Activated naive CD8-positive, alpha-beta T cell treated with anti-CD3 and anti-CD28 coated beads for 36 hours (primary cell): ENCODE measurements at places on chromosomes 5 and 9. TPM values are rescaled to one million over a fixed set of nuclear protein-coding genes. Genes with fewer than 3 reads are reported as not detected.

PCDHA2 gene
- total RNA-seq: not detected

DNA sequence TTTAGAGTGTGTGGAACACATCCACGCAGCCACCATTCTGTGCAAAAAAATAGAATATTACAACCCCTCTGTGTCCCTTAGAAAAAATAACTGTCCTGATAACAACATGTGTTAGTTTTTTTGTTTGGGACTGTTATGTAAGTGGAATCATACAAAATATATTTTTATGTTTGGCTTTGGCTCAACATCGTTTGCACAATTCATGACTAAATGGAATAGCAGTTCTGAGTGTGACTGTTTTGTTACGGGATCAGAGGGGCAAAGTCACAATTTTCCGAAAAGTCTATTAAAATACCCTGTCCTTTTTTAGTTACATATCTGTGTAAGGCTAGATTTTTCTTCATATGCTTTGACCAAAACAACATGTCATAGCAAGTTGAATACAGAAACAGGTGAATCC, 12.8 kb downstream of the MTREX start:
- H3K36me3 ChIP-seq: peaks cover 32% of the 10 kb centered on the region
- DNase-seq: no peak
- no peaks in the 10 kb centered on the region for H3K27me3 ChIP-seq
- H3K27ac ChIP-seq: no peak overlapping the region
- peaks cover 21% of the 10 kb centered on the region for H3K4me1 ChIP-seq

SLC6A19 gene
- total RNA-seq: not detected

NTRK2 gene
- total RNA-seq: not detected

GRCh38 chr9:37056046-37056920, 22.2 kb upstream of the PAX5 start:
- peaks cover 42% of the 10 kb centered on the region for H3K27me3 ChIP-seq
- H3K4me1 ChIP-seq: no peaks in the 10 kb centered on the region
- no peak overlapping the region for H3K4me3 ChIP-seq
- H3K27ac ChIP-seq: no peak overlapping the region
- no peaks in the 10 kb centered on the region for H3K36me3 ChIP-seq

DNA sequence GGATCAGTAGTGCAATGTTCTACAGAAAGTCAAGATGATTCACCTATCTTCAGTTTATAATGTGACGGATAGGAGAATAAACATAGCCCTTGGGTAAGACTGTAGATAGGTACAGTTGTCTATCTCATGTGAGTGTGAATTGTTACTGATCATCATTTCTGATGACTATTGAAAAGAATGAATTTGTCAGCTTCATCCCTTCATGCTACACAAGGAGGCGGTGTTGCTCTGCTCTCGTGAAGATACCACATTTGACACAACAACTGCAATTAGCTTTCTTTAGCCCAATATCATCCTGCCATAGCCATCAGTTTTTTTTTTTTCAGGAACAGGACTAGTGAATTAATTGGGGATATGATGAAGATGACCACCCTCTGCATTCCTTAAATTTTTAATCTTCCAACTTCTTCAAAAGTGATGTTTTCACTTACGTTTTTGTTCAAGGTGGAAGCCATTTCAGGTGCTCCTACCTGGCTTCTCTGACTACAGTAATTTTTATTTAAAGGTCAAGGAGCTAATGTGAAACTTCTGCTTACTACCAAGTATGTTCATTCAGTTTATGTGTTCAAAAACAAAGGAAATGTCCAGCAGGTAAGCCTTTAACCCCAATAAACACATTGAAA, 152.9 kb upstream of the MOCS2 start:
- no peaks in the 10 kb centered on the region for H3K4me1 ChIP-seq
- DNase-seq: no peak
- no peaks in the 10 kb centered on the region for H3K36me3 ChIP-seq
- H3K27me3 ChIP-seq: peaks cover 7% of the 10 kb centered on the region

DNA sequence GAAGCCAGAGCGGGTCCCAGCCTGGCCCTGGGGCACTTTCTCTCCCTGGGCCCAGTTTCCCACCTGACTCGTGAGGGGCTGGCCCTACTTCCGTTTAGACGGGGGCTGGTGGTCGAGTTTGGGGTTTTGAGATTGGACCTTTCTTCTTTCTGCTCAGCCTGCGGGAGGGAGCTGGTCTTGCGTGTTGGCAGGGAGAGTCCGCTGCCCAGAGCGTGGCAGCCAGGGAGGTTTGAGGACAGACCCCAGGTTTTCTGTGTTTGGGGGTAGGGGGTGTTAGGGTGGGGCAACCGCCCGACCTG, 6.0 kb upstream of the PITX1 start:
- H3K27me3 ChIP-seq: peaks cover 89% of the 10 kb centered on the region
- no peak overlapping the region for H3K27ac ChIP-seq
- no peaks in the 10 kb centered on the region for H3K36me3 ChIP-seq
- no peak for DNase-seq

FRMPD1 gene
- total RNA-seq: not detected

DNA sequence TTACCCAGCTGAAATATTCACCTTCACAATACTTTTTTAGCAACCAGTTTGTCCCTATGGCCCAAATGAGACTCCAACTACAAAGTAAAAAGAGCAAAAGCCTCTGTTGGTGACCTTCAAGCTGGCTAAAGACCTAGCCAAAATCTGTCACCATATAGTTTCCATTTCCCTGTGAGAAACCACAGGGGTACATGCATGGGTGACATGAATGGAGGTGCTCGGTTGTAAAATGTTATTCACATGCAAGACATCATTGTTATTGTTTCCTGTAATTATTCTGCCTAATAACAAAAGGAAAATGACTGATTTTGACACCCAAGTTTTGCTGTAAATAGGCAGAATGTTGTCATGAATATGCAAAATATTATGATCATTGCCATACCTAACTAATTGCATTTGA, 285.3 kb downstream of the ZNF608 start:
- H3K4me1 ChIP-seq: peaks cover 1% of the 10 kb centered on the region
- no peak for DNase-seq
- H3K36me3 ChIP-seq: no peaks in the 10 kb centered on the region
- H3K4me3 ChIP-seq: no peak overlapping the region
- H3K27ac ChIP-seq: no peak overlapping the region

- no peaks in the 10 kb centered on the region for H3K36me3 ChIP-seq
- H3K4me1 ChIP-seq: peaks cover 6% of the 10 kb centered on the region
- peaks cover 4% of the 10 kb centered on the region for H3K27me3 ChIP-seq
- H3K4me3 ChIP-seq: no peak overlapping the region
- H3K27ac ChIP-seq: no peak overlapping the region
- DNase-seq: no peak
Observed at GRCh38 chr5:53407373-53407772, 73.1 kb upstream of the FST start.

GRCh38 chr5:64900618-64901017, 131.9 kb downstream of the CWC27 start:
- peaks cover 46% of the 10 kb centered on the region for H3K36me3 ChIP-seq
- no peak overlapping the region for H3K27ac ChIP-seq
- H3K4me3 ChIP-seq: no peak overlapping the region
- H3K27me3 ChIP-seq: no peaks in the 10 kb centered on the region
- H3K4me1 ChIP-seq: no peaks in the 10 kb centered on the region
- DNase-seq: no peak

- DNase-seq: no peak
- no peaks in the 10 kb centered on the region for H3K36me3 ChIP-seq
- H3K4me1 ChIP-seq: peaks cover 5% of the 10 kb centered on the region
- H3K4me3 ChIP-seq: no peak overlapping the region
- H3K27ac ChIP-seq: no peak overlapping the region
Observed at GRCh38 chr5:150809363-150809762, 30.8 kb downstream of the SMIM3 start.

DNA sequence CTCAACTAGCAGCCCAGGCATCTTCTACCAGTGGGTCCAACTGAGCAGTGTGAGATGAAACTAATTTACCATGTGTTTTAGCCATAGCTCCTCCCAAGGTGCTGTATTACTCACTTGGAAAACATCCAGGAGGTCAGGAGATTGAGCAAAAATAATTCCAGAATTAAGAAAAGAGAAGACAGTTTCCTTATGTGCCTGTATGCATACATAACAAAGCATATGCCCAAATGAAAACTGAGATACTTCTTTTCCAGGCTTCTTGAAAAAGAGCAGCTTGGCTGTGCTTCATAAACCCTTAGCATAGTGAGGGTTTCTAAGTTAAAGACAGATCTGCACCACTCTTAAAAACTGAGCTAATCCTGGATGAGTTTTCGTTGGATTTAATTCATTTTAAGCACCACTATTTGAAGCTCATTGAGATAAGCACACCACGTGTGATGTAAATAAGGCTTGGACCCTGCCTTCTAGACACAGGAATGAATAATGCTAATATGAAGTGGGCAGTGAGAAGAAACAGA, 119.4 kb downstream of the ADAMTS12 start:
- H3K27ac ChIP-seq: no peak overlapping the region
- H3K27me3 ChIP-seq: peaks cover 5% of the 10 kb centered on the region
- H3K36me3 ChIP-seq: no peaks in the 10 kb centered on the region

DNA sequence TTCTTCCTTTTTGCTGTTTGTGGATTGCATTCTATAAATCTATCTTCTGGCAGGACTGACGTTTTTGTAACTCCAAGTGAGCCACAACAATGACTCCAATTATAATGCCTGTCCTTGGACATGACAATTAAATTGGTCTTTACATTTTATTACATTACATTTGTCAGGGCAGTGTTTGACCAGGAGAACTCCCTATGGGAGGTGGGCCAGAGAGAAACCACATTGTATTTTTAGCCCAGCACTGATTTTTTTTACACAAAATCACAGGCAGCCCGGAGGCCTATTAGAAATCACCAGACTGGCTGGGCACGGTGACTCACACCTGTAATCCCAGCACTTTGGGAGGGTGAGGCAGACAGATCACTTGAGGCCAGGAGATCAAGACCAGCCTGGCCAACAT, 99.1 kb upstream of the SMC5 start:
- H3K27ac ChIP-seq: no peak overlapping the region
- no peaks in the 10 kb centered on the region for H3K36me3 ChIP-seq
- no peaks in the 10 kb centered on the region for H3K4me1 ChIP-seq
- DNase-seq: no peak

ITK gene
- 204 TPM for total RNA-seq

GRCh38 chr9:88927510-88927909, 63.8 kb upstream of the S1PR3 start:
- H3K4me1 ChIP-seq: peaks cover 31% of the 10 kb centered on the region
- peaks cover 16% of the 10 kb centered on the region for H3K27me3 ChIP-seq
- DNase-seq: no peak
- H3K36me3 ChIP-seq: peaks cover 3% of the 10 kb centered on the region
- no peak overlapping the region for H3K4me3 ChIP-seq
- H3K27ac ChIP-seq: no peak overlapping the region

MAMDC2 gene
- total RNA-seq: not detected

DNA sequence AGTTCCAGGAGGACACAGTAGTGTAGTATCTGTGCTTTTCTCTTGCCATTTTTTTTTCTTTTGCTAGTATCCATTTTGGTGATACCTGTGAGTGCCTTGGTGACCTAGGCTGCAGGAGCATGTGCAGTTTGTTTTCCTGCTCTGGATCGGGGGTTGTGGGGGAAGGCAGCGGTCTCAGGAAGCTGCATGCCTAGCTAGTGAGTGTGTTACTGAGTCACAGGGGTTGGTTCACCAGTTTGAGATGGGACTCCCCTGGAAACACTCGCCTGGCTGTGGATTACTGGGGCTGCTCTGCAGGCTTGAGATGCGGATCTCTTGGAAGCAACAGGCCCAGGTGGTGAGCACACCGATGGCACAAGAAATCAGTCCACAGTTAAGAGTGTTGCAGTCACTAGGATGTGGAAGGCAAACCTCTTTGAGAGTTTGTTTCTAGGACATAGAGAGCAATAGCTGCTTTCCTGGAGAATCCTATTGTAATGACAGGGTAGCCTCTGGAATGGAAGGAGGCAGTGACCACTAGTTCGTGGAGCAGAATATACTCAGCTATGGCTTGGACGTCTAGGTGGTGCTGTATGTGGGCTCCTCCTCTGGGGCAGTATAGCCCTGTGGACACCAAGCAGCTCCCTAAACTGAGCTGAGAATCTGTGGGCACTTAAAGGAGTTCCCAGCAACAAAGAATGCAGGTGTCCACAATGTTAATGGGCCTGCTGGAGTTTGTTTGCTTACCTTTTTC, 20.0 kb upstream of the SPATA31E1 start:
- no peak overlapping the region for H3K4me3 ChIP-seq
- no peak for DNase-seq
- H3K4me1 ChIP-seq: no peaks in the 10 kb centered on the region
- H3K27me3 ChIP-seq: peaks cover 4% of the 10 kb centered on the region

DNA sequence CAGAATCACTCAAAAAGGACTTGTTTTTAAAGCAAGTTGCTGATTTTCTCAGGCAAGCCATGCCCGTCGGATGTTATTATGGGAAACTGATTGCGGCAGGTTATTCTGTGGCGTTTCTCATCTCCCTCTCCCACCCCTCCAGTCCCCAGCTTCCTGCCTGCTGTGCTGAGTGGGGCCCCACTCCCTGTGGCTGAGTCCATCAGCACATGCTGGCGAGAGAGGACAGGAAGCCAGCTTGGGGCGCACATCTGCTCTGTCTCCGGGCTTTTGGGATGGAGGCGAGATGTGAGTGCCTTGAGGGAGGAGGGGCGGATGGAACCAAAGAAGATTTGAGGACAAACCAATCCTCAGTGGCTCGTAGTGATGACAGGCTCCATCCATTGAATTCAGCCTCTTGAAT, 108.0 kb downstream of the DAPK1 start:
- no peak for DNase-seq
- H3K4me1 ChIP-seq: peaks cover 9% of the 10 kb centered on the region
- no peak overlapping the region for H3K4me3 ChIP-seq
- peaks cover 29% of the 10 kb centered on the region for H3K27me3 ChIP-seq

GRCh38 chr9:132008855-132009812, 70.5 kb downstream of the MED27 start:
- peaks cover 35% of the 10 kb centered on the region for H3K36me3 ChIP-seq
- no peak for DNase-seq
- no peak overlapping the region for H3K4me3 ChIP-seq
- no peak overlapping the region for H3K27ac ChIP-seq

DNA sequence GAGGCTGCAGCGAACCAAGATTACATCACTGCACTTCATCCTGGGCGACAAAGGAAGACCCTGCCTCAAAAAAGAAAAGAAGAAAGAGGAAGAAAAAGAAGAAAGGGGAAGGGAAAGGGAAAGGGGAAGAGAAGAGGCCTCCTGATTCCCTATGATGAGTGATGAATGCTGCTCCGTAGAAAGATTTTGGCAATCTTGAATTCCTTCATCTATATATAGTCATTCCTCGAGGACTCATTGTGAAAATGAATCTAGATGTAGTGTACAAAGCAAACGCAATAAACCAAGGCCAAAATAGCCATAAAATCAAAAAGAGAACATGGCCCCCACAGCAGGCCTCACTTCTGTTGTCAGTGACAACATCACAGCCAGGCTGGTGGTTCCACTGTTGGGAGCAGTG, 218.0 kb downstream of the DCP2 start:
- no peak overlapping the region for H3K27ac ChIP-seq
- DNase-seq: no peak
- H3K36me3 ChIP-seq: no peaks in the 10 kb centered on the region
- H3K27me3 ChIP-seq: no peaks in the 10 kb centered on the region
- no peak overlapping the region for H3K4me3 ChIP-seq
- H3K4me1 ChIP-seq: no peaks in the 10 kb centered on the region
